Stomach (tissue), 19 donors: ENCODE measurements at places on chromosomes 5 and 9. TPM values are rescaled to one million over a fixed set of nuclear protein-coding genes. Genes with fewer than 3 reads are reported as not detected.

Gene ADCY2
- total RNA-seq, result 1.2 TPM

Gene CRAT
- total RNA-seq, result 92.2 TPM

Gene SLC1A1
- total RNA-seq, result 13.3 TPM

Gene GRM6
- total RNA-seq, result not detected

Gene WDR38
- not detected for total RNA-seq

Gene TRAF2
- 248 TPM for total RNA-seq

Gene BSPRY
- 16.0 TPM for total RNA-seq

Gene EIF4EBP3
- 15.1 TPM for total RNA-seq

Gene TAF11L2
- not detected for total RNA-seq

Gene ARL14EPL
- total RNA-seq, result not detected

Gene CSF1R
- total RNA-seq, result 235 TPM

Gene PLCXD3
- total RNA-seq, result 2.2 TPM

Gene SLC9A3
- total RNA-seq, result 14.1 TPM

Gene ORM2
- 1.2 TPM for total RNA-seq

Gene STK32A
- 1.3 TPM for total RNA-seq

Gene SPINK4
- not detected for total RNA-seq

Gene AKNA
- 65.2 TPM for total RNA-seq

Gene DMRT2
- 2.3 TPM for total RNA-seq

Gene GLIPR2
- total RNA-seq, result 12.3 TPM

Gene SHISAL2B
- total RNA-seq, result not detected

Gene NIM1K
- total RNA-seq, result 1.3 TPM

Gene RC3H2
- total RNA-seq, result 25.8 TPM

Gene CACFD1
- total RNA-seq, result 15.6 TPM

Gene ANKS6
- 26.3 TPM for total RNA-seq

Gene SLC46A2
- not detected for total RNA-seq

Gene AJM1
- 1.8 TPM for total RNA-seq

Gene IL5
- total RNA-seq, result not detected

Gene NR5A1
- not detected for total RNA-seq
